ENCODE measurements at places on chromosomes 2 and 18.

DNA sequence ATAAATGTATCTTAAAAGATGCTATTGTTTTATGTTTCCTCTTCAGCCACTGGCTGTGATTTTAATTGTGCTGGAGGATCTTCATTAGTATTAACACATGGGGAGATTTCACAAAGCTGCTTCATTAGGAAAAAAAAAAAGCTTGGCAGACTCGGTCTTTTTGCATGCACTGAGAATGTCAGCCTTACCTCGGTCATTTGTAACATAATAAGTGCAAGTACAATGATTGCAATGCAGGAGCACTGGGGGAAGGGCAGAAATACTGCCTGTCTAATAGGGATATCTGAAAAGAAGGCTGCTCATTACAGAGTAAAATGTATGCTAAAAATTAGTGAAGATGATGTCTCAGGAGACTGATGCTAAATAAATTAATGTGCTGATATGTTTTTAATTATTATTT, 1.3 kb upstream of the BAZ2B start:
- DNase-seq, result no peak

- no peak for DNase-seq
Observed at GRCh38 chr18:55380589-55380988, 207.4 kb downstream of the TCF4 start.

DNA sequence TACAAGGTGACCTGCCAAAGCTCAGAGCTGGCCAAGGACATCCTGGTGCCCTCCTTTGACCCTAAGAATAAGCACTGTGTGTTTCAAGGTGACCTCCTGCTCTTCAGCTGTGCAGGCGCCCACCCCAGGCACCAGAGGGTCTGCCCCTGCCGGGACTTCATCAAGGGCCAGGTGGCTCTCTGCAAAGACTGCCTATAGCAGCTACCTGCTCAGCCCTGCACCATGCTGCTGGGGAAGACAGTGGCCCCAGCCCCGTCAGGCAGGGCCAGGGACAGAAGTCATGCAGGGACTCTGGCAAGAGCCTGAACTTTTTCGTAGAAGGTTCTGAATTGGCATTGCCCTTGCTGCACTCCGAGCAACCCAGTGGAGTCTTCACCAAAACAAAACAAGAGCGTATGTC, 194.8 kb downstream of the MGAT5 start:
- DNase-seq, result no peak

- DNase-seq, result no peak
Observed at GRCh38 chr2:191151331-191151730, 537 bp upstream of the STAT4 start.

GRCh38 chr2:164898475-164898874, 56.9 kb downstream of the SLC38A11 start:
- no peak for DNase-seq

GRCh38 chr2:42046819-42047487, 868 bp upstream of the PKDCC start:
- DNase-seq, result peak; percentile 8

DNA sequence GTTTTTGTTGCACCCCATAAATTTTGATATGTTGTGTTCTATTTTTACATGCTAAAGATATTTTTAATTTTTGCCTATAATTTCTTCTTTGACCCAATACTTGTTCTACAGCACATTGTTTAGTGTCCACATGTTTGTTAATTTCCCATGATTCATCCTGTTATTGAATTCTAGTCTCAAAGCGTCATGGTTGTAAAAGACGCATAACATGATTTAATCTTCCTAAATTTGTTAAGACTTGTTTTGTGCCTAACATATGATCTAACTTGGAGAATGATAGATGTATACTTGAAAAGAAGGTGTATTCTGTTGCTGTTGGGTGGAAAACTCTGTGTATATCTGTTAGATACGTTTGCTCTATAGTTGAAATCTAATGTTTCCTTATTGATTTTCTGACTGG, 27.1 kb upstream of the SULT1C3 start:
- DNase-seq, result no peak

DNA sequence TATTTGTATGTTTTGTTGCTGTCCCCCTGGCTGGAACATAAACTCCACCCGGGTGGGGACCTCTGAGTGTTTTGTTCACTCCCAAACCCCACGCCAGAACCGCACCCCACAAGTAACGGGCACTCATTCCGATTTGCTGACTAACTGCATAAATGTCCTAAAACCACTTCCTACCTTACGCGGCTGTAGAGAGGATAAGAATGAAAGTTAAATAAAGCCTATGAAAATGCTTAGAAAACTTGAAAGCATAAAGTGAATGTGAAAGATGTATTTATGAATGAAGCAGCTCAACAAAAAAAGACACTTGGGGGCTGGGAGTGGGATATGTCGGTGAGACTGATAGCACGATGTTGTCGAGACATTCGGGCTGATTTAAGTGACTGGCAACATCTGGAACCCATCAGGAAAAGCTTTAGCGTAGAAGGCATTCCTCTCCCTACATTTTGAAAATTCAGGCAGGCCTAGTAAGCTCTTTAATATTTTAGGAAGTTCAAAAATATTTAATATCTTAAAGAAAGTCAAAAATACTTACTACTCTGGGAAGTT, 206.7 kb downstream of the SH3RF3 start:
- no peak for DNase-seq

DNA sequence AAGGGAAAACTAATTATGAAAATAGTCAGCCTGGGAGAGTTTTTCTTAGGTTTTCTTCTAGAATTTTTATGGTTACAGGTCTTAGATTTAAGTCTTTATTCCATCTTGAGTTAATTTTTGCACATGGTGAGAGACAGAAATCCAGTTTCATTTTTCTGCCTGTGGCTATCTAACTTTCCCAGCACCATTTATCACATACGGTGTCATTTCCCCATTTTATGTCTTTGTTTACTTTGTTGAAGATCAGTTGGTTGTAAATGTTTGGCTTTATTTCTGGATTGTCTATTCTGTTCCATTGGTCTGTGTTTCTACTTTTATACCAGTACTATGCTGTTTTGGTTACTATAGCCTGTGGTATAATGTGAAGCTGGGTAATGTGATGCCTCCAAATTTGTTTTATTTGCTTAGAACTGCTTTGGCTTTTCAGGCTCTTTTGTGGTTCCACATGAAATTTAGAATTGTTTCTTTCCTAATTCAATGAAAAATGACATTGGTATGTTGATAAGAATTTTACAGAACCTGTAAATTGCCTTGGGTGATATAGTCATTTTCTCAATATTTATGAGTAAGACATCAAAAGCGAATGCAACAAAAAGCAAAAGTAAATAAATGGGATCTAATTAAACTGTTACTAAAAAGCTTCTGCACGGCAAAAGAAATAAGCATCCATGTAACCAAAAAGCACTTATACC, 146.1 kb upstream of the NOL4 start:
- no peak for DNase-seq

GRCh38 chr2:236434593-236434992, 135.0 kb upstream of the ACKR3 start:
- DNase-seq, result no peak

DNA sequence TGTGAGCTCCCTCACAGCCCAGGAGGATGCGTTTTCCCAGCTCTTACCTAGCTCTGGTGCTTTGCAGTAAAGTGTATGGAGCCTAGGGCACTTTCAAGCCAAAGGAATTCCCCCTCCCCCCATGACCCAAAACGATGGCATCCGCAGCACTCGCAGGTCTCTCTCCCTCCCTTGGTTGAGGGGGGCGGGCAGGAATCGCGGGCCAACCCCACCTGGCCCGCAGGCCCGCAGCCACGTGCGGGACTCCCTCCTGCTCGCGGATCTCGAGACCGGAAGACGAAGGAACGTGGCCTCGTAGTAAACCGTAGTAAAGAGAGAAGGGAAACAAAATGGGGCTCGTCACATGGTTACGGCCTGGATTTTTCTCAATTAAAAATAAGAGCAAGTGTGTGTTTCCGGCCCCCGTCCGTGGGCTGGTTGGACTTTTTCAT, 8.5 kb downstream of the IRS1 start:
- DNase-seq, result no peak

DNA sequence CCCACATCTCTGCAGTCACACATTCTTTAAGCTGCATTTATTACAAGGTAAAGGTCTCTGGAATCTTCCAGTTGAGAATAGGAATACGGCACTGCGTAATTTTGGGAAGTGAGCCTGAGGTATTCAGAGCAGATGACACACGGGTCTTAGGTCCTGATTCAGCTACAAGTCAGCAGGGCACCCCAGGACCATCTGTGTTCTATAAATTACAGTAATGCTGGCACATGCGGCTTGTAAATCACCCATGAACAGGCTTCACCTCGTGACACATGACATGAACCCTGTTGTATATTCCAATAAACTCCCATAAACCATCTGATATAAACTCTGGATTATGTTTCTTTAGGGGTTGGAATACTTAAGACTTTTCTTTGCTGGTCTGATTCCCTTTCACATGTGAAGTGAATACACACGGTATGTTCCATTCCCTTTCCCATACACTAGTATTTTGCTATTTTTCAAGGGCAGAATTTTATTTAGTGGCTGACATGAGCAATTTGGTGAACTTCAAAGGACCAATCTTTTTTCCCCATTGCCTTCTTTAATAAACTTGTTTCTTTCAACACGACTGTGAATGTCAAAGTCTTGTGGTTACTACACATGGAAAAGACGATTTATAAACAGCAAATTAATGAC, 298.6 kb downstream of the MEIS1 start:
- DNase-seq, result no peak

- no peak for DNase-seq
Observed at GRCh38 chr2:18378020-18378653, 182.3 kb downstream of the RDH14 start.

DNA sequence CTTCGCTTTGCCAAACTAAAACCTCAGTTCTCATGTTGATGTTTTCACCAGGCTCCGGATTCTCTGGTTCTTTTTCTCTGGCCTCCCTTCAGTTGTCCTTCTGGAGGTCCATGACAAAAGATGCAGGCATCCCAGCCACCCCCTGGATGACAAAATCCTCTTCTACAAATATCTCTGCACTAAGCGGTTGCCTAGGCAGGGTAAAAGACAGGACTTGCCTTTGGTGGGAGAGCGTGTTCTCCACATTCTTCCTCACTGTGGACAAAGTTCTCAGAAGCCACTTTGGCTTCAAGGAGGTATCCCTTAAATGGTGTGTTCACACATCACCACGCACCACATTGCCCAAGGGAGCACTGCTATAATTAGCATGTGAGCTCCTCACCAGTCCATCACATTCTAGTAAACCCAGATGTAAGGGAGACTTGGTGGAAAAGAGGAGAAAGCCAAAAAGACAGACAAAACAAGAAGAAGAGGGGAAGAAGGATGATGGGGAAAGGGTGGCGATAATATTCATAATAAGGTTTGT, 23.6 kb upstream of the MRPL33 start:
- DNase-seq, result no peak

DNA sequence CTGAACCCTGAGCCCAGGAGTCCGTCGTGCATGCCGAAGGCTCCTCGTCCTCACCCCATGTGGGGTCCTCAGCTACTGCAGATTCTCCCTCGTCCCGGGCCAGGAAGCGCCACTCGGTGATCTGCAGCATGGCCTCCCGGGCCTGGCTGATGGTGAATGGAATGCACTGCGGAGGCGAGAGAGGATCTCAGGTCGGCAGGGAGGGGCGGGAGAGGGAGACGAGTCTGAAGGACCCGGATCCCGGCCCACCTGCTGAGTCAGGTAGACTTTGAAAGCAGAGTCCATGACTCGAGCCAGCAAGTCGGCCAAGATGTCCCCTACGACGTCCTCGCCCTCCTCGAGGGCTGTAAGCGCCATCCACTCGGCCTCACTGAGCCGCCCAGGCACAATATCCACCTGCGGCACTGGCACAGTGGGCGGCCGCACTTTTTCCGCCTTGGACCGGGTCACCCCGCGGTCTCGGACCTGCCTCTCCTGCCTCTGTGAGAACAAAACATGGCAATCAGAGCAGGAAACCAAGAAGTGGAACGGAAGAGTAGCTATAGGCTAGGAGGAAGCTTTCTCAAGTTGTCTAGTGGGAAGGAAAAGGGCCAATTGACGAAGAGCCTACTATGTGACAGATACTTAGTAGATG, 5.5 kb downstream of the C2orf81 start:
- DNase-seq, result no peak

GRCh38 chr2:9097239-9097638, 93.8 kb upstream of the MBOAT2 start:
- no peak for DNase-seq

GRCh38 chr2:196962325-196962724, 35.8 kb upstream of the PGAP1 start:
- DNase-seq, result no peak

DNA sequence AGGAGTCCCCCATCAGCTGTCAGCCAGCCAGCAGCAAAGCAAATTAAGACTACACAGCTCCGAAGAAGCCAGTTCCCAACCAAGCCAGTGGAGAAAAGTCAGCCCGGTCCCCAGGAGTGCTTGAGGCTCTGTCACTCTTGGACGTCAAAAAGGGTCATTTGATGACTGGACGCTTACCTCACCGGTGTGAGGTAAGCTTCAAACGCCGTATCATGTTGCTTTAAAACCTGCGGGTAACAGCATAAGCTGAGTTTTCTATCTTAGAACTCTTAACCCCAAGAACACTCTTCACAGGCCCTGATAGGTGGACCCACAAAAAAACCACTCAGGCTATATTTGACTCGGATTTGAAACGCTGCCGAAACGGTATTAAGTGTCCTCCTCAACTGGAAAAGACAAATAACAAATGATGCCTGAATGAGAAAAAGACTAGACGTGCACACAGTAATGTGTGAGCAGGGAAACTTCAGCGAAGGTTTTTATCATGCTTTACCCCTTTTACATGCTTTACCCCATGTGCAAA, 682 bp upstream of the LNPK start:
- no peak for DNase-seq

DNA sequence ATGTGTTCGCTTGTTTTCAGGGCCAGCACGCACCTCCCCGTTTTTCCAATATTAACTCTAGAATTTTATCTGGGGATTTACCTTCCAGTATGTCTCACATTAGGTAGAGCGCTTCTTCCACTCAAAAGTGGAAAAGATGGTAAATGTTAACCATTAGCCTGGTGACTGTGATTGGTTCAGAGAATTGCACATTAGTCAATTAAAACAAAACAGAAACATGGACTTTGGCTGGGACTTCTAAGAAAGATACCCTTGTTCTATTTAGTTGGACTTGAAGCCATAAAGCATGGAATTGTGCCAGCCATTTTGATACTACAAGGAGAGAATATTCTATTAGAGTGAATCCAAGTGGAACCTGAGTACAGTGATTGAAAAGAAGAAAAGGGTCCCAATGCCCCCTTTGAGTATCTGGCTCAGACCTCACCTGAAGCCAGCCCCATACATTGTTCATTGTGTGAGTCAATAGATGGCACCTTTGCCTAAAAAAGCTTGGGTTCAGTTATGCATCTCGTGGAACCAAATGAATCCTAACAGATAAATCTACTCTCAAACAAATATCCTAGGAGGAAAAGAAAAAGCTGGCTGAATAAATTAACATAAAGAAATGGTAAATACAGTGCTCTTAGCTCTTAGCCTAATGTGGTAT, 354.3 kb downstream of the IRS1 start:
- DNase-seq, result no peak

Measured in stimulated activated CD4-positive, alpha-beta T cell treated with anti-CD3 and anti-CD28 coated beads, Interleukin-2, amount 100 ng/mL, for 24 hours (primary cell).